Hematopoietic multipotent progenitor cell treated with erythropoietin and hydrocortisone succinate and interleukin-3 and kit ligand, for 6 days (in vitro differentiated cells): ENCODE measurements at places on chromosomes 7 and 10.

- peak; percentile 6 for DNase-seq
These were observed 61.1 kb upstream of the NPSR1 start for GRCh38 chr7:34596887-34597286.

GRCh38 chr7:120973849-120974248 is 14.7 kb upstream of the CPED1 start:
- DNase-seq, result no peak

- DNase-seq, result no peak
These were observed 9.6 kb upstream of the JAZF1 start for GRCh38 chr7:28190077-28190710.

DNA sequence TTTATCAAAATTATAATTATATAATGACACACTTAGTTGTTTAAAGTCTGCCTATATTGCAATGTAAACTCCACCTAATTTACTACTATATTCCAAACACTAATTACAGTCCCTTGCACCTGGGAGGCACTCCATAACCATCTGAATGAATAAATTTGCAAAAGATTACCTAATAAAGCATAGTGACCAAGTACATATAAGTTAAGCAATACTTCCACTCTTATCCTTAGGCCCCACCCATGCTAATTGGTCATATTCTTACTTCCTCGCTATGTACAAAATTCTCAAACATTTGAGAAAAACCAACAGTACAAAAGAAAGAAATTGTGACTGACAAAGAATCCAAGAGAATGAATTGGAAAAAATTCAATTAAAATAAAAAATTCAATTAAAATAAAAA is 65.3 kb downstream of the ZFAND4 start:
- no peak for DNase-seq

- no peak for DNase-seq
These were observed 300.6 kb downstream of the ZEB1 start for GRCh38 chr10:31619531-31620061.

DNA sequence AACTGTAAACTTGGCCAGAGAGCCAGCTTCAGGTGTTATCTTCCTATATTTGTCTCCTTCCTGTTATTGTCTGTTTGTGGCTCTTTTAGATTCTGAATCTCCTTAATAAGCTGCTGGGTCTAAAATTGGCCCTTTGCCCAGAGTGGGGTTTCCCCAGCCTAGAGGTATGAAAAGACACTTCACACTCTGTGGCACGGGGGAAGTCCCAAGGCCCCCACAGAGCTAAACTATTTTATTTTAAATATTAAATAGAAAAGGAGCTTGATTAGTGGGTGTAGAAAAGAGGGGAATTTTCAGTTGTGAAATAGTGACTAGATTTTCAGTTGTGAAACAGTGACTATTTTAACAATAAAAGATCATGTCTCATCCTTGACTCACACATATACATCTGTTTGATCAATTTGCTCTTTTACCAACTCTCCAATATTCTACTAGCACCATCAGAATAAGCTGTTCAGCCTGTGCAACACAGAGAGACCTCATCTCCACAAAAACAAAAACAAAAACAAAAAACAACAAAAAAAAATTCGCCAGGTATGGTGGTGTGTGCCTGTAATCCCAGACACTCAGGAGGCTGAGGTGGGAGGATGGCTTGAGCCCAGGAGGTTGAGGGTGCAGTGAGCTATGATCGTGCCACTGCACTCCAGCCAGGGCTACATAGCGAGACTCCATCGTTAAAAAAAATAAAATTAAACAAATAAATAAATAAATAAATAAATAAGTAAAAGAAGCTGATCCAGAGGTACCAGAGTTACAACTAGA is 24.9 kb upstream of the ADO start:
- DNase-seq, result no peak

GRCh38 chr7:100483722-100484672 is at the start of gene NYAP1:
Gene NYAP1 (plus strand): TSS chr7:100483927. CDS start chr7:100485312, 1,385 bp downstream.
- DNase-seq, result peak; percentile 79

DNA sequence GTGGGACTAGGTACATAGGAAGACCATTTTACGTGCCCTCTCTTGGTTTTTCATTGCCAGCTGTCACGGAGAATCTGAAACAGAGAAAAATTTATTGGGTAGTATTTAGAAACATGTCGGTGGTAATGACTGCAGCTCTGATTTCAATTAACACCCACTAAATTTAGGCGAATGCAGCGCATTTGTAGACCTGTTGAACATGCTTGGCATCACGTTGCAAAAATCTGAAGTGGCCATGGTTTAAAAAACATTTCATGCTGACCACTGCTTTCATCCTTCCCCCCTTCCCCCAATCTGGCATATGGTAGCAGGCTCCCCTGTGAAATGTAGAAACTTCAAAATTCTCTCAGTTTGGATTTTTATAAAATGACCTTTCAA is 34.0 kb downstream of the LRMDA start:
- no peak for DNase-seq

DNA sequence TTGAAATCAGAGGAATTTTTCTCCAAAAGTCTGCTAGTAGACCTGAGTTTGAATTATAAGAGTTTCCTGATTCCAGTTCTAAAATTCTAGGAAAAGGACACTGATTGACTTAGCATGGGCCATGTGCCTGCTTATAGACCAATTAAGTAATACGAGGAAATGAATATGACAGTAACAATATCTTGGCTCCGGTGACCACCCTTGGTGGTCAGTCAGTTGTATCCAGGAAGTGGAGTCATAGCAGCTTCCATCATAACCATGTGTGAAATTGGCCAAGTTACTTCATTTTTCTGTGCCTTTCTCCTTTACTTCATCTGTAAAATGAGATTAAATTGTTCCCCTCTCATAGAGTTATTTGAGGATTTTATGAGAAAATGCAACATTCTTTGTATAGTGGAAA is 66.9 kb downstream of the MTPAP start:
- peak; percentile 8 for DNase-seq

- peak; percentile 5 for DNase-seq
These were observed 1148.0 kb upstream of the CELF2 start for GRCh38 chr10:9869606-9870176.

DNA sequence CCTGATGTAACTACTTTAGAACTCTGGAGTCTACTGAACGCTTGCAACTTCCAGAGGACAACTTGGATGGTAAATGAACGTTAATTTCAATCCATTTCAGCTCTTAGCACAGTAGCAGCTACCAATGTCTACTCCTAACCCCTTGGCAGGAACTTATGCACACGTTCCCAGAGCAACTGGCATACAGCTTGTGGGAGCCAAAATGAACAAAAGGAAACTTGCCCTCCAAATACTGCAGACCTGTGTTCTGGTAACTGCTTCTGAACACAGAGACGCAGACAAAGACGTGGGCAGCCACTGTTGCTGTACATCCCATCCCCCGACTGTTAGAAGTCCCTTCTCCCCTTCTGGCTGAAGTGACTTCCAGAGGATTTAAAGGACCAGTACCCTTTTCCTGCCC is 61.3 kb downstream of the XPNPEP1 start:
- DNase-seq, result no peak

DNA sequence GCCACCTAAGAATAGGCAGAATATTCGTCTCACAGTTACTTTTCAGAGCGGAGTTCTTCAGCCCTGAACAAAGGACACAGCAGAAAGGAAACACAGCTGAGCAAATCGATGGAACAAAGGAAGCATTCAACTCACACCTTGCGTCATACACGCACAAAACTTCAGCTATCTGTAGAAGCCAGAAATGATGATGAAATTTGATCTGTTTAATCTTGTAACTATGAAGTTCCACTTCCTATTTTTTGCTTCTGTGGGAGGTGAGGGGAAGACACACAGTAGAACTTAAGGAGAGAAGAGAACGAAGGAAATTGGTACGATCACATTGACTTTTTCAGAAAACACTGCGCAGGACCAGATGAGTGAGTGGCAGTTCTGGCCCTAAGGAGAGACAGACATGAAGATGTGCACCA is 26.2 kb downstream of the FAM171A1 start:
- peak; percentile 82 for DNase-seq

DNA sequence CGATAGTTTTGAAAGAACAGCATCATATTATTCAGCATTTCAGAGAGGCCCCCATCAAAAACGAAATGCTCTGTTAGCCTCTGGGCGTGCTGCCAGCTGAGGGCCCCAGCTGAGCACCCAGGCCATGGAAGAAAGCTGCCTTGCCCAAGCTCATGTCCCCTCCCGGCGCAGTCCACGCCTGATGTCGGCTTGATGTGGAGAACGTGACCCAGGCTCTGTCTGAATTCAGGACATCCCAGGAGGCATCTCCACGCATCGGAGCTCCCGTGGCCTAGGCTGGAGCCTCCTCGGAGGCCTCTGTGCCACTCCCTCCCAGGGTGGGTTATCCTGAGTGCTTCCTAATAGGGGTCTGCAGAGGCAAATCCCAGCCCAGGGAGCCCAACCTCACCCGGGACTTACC is 218.3 kb upstream of the AKR1E2 start:
- no peak for DNase-seq

- peak; percentile 69 for DNase-seq
These were observed at the start of gene URGCP for GRCh38 chr7:43906331-43907010. Gene URGCP (minus strand): TSS chr7:43906596. CDS start chr7:43906575, 21 bp downstream.

DNA sequence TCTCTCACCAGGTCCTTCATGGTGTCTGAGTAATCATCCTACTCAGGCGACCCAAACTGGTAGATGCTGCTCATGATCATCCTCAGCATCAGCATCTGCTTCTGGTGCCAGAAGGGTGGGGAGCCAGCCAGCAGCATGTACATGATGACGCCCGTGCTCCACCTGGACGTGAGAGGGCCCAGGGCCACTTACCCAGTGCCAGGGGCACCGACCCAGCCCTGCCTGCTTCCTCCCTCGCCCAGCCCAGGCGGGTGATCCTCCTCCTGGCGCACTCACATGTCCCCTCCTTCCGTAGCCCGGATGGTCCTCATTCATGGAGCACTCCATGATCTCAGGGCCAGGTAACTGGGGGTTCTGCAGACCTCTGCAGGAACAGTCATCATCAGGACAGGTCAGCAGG is 764.8 kb upstream of the ZNF722 start:
- no peak for DNase-seq

DNA sequence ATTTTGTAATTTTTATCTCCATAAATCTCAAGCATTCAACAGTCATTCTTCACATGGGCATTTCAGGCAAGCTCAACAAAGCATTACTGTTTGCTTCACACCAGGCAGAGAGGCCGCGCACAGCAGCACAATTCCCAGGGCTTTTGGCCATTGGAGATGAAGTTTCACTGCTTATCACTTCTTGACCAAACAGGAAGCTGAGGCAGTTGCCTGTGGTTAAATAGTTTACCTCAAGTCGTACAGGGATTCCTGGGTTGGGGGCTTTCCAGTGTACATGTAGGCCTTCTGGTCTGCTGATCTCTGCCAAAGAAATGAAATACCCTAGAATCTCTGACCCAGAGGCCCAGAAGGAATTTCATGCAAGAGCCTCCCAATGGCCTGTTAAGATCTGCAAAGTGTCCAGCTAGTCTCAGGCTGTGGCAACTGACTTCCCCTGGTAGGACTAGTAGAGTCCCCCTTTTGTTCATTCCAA is 11.2 kb upstream of the PRDX3 start:
- DNase-seq, result peak; percentile 63

DNA sequence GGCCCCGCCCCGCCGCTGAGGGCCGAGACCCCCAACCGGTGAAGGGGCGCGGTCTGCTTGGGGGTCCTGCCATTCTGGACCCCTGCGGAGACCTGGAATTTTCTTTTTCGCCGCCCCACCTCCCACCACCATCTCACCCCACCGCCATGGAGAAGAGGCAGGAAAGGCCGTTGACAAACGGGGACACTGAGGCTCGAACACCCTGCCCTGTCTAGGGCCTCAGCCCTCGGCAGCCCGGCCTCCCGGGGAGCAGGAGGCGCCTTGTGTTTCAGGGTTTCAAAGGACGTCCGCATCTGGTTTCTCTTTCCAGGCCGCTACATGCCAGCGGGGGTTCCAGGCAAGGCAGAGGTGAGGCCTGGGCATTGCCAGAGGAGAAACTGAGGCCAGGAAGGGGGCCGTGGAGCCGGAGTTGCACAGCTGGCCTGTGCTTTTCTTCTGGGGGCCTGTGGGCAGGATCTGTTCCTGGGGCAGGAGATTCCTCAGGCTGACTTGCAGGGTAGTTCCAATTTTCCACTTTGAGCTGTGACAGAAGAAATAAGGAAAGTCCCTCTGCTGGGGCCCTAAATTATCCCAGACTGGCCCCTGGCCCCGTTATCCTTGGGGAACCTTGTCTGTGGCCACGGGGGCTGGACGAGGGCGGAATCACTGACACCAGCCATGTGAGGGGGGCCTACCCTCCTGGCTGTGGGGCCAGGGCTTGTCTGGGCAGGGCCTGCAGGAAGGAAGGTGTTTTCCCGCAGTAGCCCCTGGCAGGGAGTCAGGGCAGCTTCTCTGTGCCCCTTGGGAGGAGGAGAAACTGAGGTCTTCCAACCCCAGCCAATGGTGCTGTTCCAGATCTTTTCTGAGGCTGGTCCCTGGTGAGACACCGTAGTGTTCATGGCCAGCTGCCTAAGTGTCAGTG is 900 bp upstream of the MICALL2 start:
- peak; percentile 58 for DNase-seq

DNA sequence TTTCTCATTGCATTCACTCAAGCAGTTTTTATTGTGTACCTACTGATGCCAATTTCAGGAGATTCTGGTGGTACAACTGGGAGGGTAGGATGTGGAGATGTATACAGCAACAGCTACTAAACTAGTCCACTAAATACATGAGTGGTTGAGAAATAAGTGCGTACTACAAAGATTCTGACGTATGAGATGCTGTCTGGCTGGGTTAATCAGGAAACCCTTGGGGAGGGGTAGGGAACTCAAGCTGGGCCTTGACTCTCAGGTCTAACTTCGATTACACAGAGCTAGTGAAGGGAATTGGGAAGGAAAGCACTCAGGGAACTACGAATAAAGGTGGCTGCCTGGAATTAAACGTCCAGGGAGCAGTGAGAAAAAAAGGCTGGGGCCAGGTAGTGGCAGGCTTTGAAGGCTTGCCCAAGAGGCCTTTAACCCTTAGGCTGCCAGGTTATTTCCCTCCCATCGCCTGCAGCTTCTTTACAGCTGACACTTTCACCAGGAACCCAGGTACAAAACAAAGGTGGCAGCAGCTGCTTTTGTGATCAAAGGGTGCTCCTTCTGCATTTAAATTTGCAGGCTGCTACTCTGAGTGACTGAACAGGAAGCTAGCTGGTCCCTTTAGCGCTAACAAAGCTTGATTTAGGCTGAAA is 3.2 kb downstream of the MMS19 start:
- DNase-seq, result no peak

GRCh38 chr10:24207781-24208611 is 942 bp upstream of the KIAA1217 start:
- no peak for DNase-seq

DNA sequence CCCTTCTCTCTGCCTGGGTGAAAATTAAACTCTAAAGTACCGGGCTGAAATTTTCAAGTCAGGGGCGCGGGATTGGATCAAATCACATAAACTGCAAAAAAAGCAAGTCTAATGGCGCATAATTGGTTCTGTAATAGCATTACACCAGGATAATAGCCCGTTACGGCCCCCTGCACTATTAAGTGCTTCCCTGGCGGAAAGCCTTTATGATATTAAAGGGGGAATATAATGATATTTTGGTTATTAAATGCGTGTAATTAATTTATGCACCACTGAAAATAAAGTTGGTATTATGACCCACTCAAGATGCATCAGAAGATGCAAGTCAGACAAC is 744 bp upstream of the DRGX start:
- DNase-seq, result no peak

DNA sequence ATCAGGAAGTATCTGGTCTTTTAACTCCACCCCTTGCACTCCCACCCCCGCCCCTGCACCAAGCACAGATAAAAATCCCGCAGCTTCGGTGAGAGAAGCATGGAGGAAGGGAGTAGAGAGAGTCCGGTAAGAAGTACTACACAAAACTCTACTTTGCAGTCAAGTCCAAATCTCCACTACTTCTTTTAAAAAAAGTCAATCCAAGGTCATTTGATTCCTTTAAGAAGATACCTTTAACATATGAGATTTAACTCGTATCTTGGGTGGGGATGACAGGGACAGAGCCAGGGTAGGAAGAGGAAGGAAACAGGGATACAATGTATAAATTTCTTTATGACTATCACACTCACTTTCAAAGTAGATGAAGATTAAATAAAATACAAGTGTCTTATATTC is 132.1 kb downstream of the NRBF2 start:
- DNase-seq, result peak; percentile 87
